ENCODE measurements at places on chromosomes 2 and 18. TPM values are rescaled to one million over a fixed set of nuclear protein-coding genes. Genes with fewer than 3 reads are reported as not detected.

The ZNF385B gene
- total RNA-seq: 3.9 TPM

The GRB14 gene
- total RNA-seq: 2.9 TPM

The MROH2A gene
- not detected for total RNA-seq

DNA sequence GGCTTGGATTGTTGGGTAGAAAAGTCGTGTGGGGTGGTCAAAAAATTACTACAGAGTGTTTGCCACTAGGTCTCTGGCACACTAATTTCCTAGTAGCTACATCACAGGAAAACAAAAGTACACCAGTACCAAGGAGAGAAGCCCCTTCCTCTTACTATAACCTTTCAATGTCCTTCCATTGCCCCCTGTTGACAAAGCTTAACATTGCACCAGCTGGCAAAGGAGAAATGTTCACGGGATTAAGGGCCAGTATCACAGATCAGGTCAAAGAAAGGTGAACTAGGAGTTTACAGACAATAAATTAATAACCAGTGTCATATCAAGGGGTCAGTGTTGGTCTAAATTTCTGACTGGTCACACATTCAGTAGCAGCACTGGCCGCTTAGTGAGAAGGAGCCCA, 1139.6 kb upstream of the FAM98A start:
- no peaks in the 10 kb centered on the region for H3K4me1 ChIP-seq
- H3K27ac ChIP-seq: no peak overlapping the region
- H3K27me3 ChIP-seq: no peaks in the 10 kb centered on the region

- peaks cover 18% of the 10 kb centered on the region for H3K27me3 ChIP-seq
- H3K4me3 ChIP-seq: no peak overlapping the region
- H3K4me1 ChIP-seq: peaks cover 63% of the 10 kb centered on the region
These were observed 6.8 kb upstream of the SNED1 start for GRCh38 chr2:240991378-240992263.

- no peak for DNase-seq
- H3K4me1 ChIP-seq: no peaks in the 10 kb centered on the region
- no peaks in the 10 kb centered on the region for H3K36me3 ChIP-seq
- H3K27me3 ChIP-seq: no peaks in the 10 kb centered on the region
These were observed 96.6 kb downstream of the PIEZO2 start for GRCh38 chr18:11052800-11053199.

DNA sequence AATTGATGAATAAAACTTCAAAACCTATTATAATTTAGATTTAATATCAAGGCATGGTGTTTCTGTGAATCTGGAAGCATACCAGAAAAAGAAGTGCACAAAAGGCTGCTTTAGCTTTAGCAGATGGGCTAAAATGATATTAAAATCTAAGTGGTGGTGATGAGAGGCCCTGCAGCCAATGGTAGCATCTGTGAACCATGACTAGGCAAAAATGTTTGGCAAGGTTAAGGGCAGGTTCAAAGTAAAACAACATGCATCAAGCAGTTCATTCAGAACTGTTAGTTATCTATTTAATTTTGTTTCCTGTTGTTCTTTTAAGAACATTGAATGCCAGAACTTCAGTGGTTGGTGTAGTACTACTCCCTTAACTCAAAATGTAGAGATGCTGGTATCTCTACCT, 1736.9 kb upstream of the CELF4 start:
- H3K4me1 ChIP-seq: no peaks in the 10 kb centered on the region
- no peak overlapping the region for H3K27ac ChIP-seq
- no peaks in the 10 kb centered on the region for H3K27me3 ChIP-seq
- no peak for DNase-seq
- no peaks in the 10 kb centered on the region for H3K36me3 ChIP-seq

DNA sequence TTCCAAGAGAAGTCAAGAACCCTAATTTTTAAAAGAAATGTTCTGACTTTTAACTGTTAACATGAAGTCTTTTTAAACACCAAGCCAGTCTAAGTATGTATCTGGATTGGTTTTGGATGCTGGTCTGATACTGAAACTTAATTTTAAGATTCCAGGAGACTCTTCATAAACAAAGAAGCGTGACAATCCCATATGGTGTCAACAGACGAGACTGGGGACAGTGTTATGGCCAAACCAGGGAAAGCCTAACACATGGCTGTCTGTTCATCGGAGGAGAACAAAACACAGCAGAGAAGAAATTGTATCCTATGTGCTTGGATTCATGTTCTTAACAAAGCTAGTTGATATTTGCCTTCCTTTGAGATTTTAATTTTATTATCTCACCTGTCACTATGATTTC, 80.5 kb upstream of the UPP2 start:
- H3K4me3 ChIP-seq: no peak overlapping the region
- no peaks in the 10 kb centered on the region for H3K27me3 ChIP-seq
- no peaks in the 10 kb centered on the region for H3K36me3 ChIP-seq
- H3K4me1 ChIP-seq: peaks cover 7% of the 10 kb centered on the region
- no peak overlapping the region for H3K27ac ChIP-seq
- no peak for DNase-seq

GRCh38 chr2:174901075-174901474, 104.1 kb downstream of the CHN1 start:
- no peaks in the 10 kb centered on the region for H3K4me1 ChIP-seq
- peak; percentile 28 for DNase-seq
- no peaks in the 10 kb centered on the region for H3K36me3 ChIP-seq
- H3K27me3 ChIP-seq: no peaks in the 10 kb centered on the region
- no peak overlapping the region for H3K4me3 ChIP-seq
- H3K27ac ChIP-seq: no peak overlapping the region

All from muscle of leg (tissue), 16 donors.